Gastrocnemius medialis (tissue), 4 donors: ENCODE measurements at places on chromosomes 16 and 17. TPM values are rescaled to one million over a fixed set of nuclear protein-coding genes. Genes with fewer than 3 reads are reported as not detected.

The KRT24 gene
- not detected for total RNA-seq

- no peak overlapping the region for H3K4me3 ChIP-seq
- peak; percentile 82 for DNase-seq
- no peaks in the 10 kb centered on the region for H3K36me3 ChIP-seq
- H3K4me1 ChIP-seq = peaks cover 57% of the 10 kb centered on the region
Observed at GRCh38 chr17:21379080-21379711, 3.0 kb downstream of the KCNJ12 start.

The TVP23A gene
- not detected for total RNA-seq

DNA sequence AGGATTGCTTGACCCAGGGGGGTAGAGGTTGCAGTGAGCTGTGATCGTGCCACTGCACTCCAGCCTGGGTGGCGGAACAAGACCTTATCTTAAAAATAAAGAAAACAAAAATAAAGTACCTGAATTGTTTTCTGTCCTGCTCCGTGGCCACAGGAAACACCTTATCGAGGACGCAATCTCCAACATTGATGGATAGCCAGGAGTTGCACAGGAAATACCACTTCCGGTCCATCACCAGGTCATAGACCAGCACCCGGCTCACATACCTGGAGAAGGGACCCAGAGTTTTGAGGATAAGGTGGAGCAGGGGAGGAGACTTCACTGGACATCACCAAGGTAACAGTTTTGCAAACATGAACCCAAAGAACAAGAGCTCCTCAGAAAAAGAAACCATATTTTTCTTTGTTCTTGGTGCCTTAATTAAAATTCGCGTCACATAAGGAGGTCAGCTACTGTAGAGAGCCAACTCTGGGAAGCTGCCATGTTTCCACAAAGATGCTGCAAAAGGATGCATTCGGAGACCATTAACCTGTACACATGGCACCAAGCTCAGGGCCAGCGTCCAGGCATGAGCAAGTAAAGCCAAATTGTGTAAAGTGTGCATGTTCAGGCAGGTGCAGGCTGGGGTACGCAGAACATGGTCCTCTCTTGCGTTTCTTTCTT is 55.6 kb upstream of the GCSH start:
- DNase-seq = no peak
- H3K27me3 ChIP-seq = no peaks in the 10 kb centered on the region
- no peak overlapping the region for H3K4me3 ChIP-seq
- no peak overlapping the region for H3K27ac ChIP-seq
